ENCODE measurements at places on chromosomes 3 and 15.
A peak's percentile ranks its signal among the peaks of the same experiment; 100 is the strongest.

DNA sequence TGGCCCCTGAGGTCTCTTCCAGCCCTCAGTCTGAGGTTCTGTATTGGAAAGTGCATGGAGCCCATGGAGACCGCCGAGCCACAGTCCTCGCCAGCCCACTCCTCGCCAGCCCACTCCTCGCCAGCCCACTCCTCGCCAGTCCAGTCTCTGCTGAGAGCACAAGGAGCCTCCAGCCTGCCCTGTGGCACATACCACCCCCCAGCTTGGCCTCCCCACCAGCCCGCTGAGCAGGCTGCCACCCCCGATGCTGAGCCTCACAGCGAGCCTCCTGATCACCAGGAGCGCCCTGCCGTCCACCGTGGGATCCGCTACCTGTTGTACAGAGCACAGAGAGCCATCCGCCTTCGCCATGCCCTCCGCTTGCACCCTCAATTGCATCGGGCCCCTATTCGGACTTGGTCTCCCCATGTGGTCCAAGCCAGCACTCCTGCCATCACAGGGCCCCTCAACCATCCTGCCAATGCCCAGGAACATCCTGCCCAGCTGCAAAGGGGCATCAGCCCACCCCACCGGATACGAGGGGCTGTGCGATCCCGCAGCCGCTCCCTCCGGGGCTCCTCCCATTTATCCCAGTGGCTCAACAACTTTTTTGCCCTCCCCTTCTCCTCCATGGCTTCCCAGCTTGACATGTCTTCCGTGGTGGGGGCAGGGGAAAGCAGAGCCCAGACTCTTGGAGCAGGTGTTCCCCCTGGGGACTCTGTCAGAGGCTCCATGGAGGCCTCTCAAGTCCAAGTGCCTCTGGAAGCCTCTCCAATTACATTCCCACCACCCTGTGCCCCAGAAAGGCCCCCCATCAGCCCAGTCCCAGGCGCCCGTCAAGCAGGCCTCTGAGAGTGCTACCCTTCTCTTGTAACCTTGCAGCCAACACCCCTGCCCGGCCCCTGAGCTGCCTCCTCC lies 40.9 kb downstream of the PML start:
- peaks cover 9% of the 10 kb centered on the region for H3K36me3 ChIP-seq
- no peaks in the 10 kb centered on the region for H3K4me1 ChIP-seq
- H3K4me3 ChIP-seq = no peak overlapping the region
- no peak overlapping the region for H3K27ac ChIP-seq

GRCh38 chr15:100901702-100902435 lies 17.3 kb upstream of the LRRK1 start:
- no peak overlapping the region for H3K27ac ChIP-seq
- H3K4me1 ChIP-seq = no peaks in the 10 kb centered on the region
- no peak for DNase-seq
- H3K27me3 ChIP-seq = peaks cover 4% of the 10 kb centered on the region
- H3K36me3 ChIP-seq = no peaks in the 10 kb centered on the region

GRCh38 chr3:129547241-129547640 lies 4.3 kb downstream of the H1-8 start:
- H3K36me3 ChIP-seq = no peaks in the 10 kb centered on the region
- no peak overlapping the region for H3K4me3 ChIP-seq
- DNase-seq = no peak
- H3K27me3 ChIP-seq = no peaks in the 10 kb centered on the region

DNA sequence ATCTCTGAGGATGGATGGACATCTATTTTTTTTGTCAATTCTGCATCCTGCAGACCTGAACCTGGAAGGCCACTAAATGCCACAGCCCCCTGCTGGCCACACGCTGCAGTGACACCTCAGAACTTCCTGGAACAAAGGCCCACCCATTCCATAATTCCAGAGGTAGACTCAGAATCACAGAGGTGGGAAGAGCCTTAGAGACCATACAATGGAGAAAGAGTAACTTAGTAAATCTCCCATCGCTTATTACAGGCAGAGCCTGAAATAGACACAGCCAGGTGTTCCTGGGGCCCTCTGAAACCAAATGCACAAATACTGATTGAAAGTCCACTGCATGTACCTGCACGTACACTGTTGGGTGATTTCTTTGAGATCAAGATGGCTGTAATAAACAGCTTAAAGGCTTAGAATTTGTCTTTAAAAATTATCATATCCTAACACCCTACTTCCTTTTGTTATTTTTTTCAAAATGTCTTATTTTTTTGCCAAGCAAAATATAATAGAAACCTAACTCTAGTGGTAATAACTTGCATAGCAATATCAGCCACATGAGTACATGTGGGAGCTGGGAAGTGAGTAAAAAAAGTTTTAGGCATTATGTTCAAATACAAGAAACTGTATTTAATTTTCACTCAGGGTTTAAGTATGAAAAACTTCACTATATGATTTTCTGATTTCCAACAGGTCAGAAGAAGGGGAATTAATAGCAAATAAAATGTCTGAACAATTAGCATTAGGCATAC lies 62.7 kb downstream of the EOMES start:
- H3K27me3 ChIP-seq = peaks cover 6% of the 10 kb centered on the region
- H3K36me3 ChIP-seq = no peaks in the 10 kb centered on the region
- H3K4me3 ChIP-seq = no peak overlapping the region
- peak; percentile 27 for DNase-seq
- no peaks in the 10 kb centered on the region for H3K4me1 ChIP-seq

DNA sequence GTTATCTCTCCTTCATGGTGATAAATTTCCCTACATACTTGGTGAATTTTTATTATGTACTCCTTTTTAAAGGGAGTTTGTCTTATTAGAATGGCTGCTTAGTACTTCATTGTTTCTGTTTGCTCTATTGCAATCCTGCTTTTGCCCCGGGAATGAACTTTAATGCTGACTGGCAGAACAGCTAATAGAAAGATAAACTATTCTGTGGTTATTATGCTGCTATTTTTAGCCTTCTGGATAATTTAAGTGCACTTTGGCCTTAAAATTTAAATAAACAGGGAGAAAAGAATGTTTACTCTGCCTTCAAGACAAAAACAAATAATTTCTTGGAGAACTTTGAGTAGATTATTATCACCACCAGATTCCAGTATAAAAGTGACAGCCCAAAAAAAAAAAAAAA lies 413.8 kb upstream of the CCDC54 start:
- no peak for DNase-seq
- H3K27ac ChIP-seq = no peak overlapping the region
- no peaks in the 10 kb centered on the region for H3K36me3 ChIP-seq
- H3K4me3 ChIP-seq = no peak overlapping the region
- H3K27me3 ChIP-seq = no peaks in the 10 kb centered on the region

- H3K36me3 ChIP-seq = peaks cover 6% of the 10 kb centered on the region
- no peak overlapping the region for H3K4me3 ChIP-seq
- H3K4me1 ChIP-seq = peaks cover 18% of the 10 kb centered on the region
Measured at GRCh38 chr3:17632401-17633100, 109.9 kb downstream of the TBC1D5 start.

DNA sequence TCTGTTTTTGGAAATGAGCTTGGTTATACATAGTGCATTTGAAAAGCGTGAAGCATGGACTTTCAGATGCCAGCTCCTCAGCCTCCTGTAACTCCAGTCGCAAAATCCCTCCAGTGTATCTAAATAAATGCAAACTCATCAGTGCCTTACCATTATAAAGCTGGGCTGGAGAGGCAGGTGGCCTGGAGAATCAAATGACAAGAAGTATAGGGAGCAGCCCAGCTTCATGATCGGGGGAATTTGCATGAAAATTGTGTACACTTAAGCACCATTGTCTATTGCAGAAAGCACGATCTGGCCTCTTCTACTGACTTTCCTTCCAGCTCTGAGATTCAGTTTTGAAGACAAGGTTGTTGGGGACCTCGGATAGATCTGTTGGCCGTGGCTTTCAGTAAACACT lies 71.7 kb downstream of the IGF1R start:
- peaks cover 71% of the 10 kb centered on the region for H3K4me1 ChIP-seq
- no peak overlapping the region for H3K4me3 ChIP-seq
- no peak for DNase-seq
- no peak overlapping the region for H3K27ac ChIP-seq
- no peaks in the 10 kb centered on the region for H3K27me3 ChIP-seq

GRCh38 chr3:115099986-115100571 lies 47.0 kb downstream of the ZBTB20 start:
- no peaks in the 10 kb centered on the region for H3K27me3 ChIP-seq
- peak; percentile 4 for DNase-seq
- H3K36me3 ChIP-seq = peaks cover 12% of the 10 kb centered on the region
- peak overlapping the region; percentile 84 for H3K4me3 ChIP-seq

- H3K27me3 ChIP-seq = no peaks in the 10 kb centered on the region
- DNase-seq = no peak
Measured at GRCh38 chr3:175260145-175260794, 401.1 kb downstream of the NAALADL2 start.

DNA sequence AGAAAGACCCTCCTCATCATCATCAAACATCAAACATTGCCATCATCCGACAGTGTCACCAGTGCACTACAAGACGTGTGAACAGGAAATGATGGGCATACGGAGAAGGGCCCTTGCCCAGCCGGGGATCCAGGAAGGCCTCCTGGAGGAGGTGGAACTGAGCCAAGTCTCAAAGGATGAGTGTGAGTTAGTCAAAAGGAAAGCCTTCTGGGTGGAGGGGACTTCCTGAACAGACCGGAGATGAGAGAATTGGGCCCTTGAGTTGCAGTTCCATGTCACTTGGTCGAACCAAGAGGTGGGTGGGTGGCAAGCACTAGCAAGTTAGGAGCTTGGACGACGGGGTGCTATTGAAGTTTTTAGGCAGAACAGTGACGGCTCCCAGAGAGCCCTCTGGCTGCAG lies 8.5 kb downstream of the SEMA4B start:
- no peak for DNase-seq
- H3K27ac ChIP-seq = no peak overlapping the region
- H3K36me3 ChIP-seq = no peaks in the 10 kb centered on the region
- H3K4me3 ChIP-seq = no peak overlapping the region
- H3K27me3 ChIP-seq = no peaks in the 10 kb centered on the region

DNA sequence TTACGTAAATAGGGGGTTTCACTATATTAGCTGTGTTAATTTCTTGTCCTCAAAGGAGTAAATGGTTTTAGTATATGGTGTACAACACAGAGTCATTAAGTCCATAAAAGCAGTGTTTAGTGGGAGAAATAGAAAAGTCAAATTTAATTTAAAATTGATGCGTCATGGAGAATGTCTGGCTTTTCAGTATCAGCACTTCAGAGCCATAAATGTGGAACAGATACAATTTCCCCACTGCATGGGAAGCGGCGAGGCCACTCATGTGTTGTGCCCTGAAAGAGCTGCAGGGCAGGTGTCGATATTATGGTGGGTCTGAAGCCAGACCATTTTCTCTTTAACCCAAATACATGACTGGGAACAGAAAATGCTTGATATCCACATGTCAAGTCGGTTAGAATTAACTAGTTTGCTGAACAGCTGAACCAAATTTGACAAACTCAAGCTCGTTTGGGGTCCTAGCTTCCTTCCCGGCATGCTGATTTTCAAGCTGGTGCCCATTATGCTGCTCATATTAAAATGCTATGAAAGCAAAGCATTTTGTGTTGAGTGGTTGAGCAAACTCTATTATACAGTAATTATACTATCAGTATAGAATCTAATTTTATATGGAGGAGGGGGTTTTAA lies 364.6 kb upstream of the TBL1XR1 start:
- H3K27ac ChIP-seq = no peak overlapping the region
- no peaks in the 10 kb centered on the region for H3K27me3 ChIP-seq
- no peaks in the 10 kb centered on the region for H3K36me3 ChIP-seq
